IMR-90 (cell line): ENCODE measurements at places on chromosomes 11 and 22. TPM values are rescaled to one million over a fixed set of nuclear protein-coding genes. Genes with fewer than 3 reads are reported as not detected.
A peak's percentile ranks its signal among the peaks of the same experiment; 100 is the strongest.

GRCh38 chr11:57307666-57308270 is 17.0 kb downstream of the TNKS1BP1 start:
- DNase-seq: no peak

DNA sequence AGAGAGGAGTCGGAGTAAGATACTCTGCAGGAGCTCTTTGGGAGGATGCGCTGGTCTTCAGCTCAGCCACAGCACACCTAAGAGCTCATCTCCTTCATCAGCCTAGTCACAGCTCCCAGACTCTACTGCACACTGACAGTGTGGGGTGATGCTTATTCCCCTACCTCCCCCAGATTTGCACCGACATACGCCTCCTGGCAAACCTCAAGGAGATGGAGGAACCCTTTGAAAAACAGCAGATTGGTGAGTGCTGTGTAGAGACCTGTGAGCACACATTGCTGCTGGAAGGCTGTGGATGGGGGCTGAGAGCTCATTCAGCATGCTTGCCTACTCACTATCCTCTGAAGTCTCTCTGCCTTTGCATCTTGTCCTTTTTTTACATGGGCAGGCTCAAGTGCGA is 9.3 kb upstream of the SGSM3 start:
- no peak for DNase-seq

DNA sequence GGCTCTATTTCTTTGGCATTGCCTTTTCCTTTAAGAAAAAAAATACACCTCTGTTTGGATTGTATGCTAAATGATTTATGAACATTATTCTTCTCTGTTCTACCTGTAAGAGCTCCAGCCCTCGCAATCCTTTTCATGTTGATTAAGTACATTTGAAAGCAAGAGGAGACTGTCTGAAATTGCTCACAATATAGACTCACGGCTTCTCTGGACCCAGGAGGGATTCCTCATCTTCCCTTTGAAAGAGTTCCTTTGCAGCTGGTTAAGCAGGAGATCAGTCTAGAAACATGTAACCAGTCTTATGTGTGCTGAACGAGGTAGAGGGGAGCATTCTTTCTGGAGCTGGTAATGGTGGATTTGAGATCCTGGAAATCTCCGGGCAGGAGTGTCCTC is 47.4 kb downstream of the PKNOX2 start:
- no peak for DNase-seq

Gene MMP12
- not detected in 2 replicates for total RNA-seq

GRCh38 chr22:26033586-26033985 is 135.7 kb upstream of the SEZ6L start:
- no peak for DNase-seq

DNA sequence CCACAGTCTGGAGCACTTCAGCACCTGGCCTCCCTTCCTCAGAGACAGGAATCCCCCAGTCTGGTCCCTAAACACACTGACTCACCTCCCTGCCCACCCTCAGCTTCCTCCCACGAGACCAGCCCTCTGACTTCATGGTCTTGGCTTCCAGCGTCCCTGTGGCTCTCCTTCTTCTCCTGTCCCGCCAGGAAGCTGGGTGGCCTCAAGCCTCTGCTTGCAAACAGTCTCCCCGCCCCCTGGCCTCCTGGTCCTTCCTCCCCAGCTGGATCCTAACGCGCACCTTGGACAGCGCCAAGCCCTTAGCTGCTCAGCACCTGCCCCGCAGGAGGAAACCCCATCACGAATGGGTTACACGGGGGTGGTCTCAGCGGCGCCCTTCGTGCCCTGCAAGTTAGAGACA is 4.5 kb downstream of the NCF4 start:
- DNase-seq: no peak

Gene MRGPRE
- not detected in 2 replicates for total RNA-seq

Gene HEPN1
- total RNA-seq: not detected in 2 replicates

- DNase-seq: no peak
Measured at GRCh38 chr22:49199224-49199623, 628.4 kb downstream of the BRD1 start.

DNA sequence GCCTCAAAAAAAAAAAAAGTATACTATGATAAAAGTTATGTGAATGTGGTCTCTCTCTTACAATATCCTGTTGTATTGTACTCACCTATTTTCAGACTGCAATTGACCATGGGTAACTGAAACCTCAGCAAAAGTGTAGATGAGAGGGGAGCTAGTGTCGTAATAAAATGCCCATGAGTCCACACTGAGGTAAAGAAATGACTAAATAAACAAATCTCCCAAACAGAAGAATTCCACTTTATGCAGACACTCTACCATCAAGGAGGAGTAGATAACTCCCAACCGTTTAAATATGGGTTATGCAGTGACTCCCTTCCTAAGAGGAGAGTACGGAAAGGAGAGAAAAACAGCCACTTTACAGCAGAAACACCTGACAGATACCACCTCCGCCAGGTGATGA is 14.6 kb downstream of the GNB1L start:
- no peak for DNase-seq

Gene CHST1
- total RNA-seq: not detected in 2 replicates

Gene OR5B21
- total RNA-seq: not detected in 2 replicates

DNA sequence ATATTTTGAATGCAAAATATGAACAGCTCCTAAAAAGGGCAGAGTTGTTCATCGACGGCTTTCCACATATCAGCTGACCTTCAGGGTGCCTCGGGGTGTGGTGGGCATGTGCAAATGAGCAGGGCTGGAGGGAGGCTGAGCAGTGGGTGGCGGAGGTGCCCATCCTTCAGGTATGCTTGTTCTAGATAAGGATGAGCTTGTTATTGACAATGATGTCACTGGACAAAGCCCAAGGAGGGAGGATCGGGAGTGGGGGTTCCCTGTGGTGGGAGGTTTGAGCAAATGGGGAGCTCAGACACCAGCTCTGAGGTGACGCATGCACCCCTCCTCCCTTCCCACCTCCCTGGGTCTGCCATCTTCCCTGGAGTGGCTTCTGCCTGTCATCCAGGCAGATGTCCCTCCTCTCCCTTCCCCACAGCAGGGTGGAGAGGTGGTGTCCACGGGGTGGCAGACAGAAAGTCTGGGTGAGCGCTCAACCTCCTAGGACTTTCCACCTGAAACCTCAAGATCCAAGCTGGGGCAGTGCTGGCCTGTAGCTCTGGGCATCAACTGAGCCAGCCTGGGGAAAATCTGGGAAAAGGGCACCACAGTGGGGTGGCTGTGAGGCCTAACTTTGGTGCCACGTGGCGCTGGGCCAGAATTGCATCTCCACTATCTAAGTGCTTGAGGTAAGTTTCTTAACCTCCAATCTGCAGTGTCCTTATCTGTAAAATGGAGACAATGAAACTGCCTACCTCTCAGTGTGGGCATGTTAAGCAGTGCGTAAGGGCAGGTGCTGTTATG is 106.3 kb upstream of the THY1 start:
- no peak for DNase-seq

DNA sequence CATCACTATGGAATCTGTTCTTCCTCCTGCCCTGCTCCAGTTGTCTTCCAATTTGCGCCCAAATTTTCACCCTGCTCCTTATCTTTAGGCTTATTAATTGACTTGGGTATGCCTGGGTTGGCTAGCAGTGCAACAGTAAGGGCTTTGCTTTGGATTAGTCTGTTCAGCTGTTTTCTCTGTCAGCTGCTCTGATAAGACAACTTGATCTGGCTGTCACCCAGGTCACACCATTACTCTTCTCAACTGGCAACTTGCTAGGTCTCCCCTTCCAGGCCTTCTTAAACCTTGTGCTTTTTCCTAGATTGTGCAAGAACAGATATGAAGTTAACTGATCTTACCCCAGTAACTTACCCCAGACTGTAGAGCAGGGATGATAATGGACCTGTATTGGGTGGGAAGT is 357.8 kb upstream of the LARGE1 start:
- DNase-seq: no peak

Gene HPX
- total RNA-seq: 0.36 and 0.56 TPM in 2 replicates

Gene TSSK2
- not detected in 2 replicates for total RNA-seq

Gene NAA40
- total RNA-seq: 8.9 and 15.2 TPM in 2 replicates

GRCh38 chr11:104556606-104557301 is 341.5 kb downstream of the CASP12 start:
- no peak for DNase-seq

DNA sequence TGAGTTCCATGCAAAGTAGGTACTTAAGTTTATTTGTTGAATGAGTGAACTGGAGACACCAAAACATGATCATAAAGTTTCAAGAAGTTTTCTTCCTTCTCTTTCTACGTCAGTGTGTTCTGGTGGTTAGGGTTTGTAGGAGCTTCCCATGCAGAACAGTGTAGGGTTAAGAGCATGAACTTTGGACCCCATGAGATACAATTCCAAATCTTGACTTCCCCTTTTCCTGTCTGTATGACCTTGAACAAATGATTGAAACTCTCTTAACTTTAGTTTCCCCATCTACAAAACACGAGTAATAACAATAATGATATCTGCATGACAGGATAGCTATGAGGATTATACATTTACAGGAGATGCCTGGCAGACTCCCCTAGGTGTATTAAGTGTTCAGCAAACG is 41.0 kb upstream of the TENM4 start:
- DNase-seq: no peak

GRCh38 chr22:37284805-37285355 is 2.6 kb downstream of the CYTH4 start:
- DNase-seq: no peak

- no peak for DNase-seq
Measured at GRCh38 chr11:33387996-33388395, 130.8 kb downstream of the HIPK3 start.

Gene FADS1
- 16.3 and 16.9 TPM in 2 replicates for total RNA-seq

DNA sequence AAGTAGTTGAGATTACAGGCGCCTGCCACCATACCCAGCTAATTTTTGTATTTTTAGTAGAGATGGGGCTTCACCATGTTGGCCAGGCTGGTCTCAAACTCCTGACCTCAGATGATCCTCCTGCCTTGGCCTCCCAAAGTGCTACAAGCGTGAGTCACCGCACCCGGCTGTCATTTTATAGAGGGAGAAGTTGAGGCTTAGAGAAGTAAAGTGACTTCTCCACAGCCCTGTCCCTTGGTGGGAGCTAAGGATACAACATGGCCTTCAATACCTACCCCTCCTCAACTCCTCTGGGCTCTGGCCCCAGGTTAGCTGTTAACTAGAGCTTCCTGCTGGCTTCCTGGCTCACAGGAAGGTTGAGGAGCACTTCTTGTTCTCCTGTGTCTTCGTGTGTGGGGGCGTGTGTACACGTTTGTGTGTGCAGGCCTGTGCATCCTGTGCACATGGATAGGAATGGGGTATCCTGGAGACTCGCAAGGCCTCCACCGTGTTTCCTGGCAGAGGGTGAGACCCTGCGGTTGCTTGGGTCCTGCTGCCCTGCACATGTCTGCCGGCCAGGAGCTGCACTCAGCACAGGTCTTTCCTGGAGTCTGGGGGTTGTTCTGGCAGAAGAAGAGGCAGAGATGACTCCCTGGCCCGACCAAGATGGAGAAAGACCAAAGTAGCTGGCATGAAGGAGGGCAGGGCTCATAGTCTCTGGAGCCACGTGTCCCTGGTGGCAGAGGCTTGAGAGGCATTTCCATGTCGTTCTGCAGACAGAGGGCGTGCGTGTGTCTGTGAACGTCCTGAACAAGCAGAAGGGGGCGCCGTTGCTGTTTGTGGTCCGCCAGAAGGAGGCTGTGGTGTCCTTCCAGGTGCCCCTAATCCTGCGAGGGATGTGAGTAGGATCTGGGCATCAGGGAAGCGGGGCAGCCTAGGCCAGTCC is 2.4 kb downstream of the SIDT2 start:
- DNase-seq: peak; percentile 70

GRCh38 chr22:19232623-19233022 is 54.1 kb upstream of the SLC25A1 start:
- DNase-seq: no peak

DNA sequence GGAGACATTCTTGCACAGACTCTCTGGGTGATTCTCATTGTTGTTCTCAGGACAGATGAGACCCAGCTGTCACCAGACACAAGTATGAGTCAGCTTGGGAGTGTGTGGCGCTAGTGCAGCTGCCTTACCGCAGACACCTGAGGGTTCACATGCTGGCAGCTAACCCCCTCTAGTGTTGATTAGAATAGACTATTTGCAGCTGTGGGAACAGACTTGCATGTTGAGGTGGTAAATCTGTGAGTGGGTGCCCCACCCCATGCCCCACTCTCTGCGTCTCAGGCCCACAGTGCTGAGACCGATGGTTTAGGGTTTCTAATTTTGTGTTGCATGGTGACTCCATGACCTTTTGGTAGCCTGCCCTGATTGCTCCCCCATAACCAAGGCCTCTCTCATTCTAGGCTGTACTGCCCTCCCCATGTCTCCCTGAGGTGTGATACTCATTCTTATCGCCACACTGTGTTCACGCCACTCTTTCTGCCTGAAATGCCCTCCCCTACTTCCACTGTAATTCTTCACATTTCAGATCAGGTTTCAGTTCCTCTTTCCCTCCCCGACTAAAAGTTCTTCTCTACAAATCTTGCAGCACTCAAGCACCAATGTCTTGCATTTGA is 73.7 kb upstream of the KIRREL3 start:
- DNase-seq: peak; percentile 72

- DNase-seq: peak; percentile 25
Measured at GRCh38 chr11:108218455-108218854, 4.0 kb downstream of the NPAT start.

- peak; percentile 12 for DNase-seq
Measured at GRCh38 chr11:119263352-119263940, 53.5 kb downstream of the MCAM start.

GRCh38 chr11:113642090-113642489 is 64.0 kb downstream of the TMPRSS5 start:
- DNase-seq: no peak

Gene PHOX2A
- total RNA-seq: not detected in 2 replicates

GRCh38 chr11:96062134-96062533 is 138.2 kb upstream of the MTMR2 start:
- peak; percentile 51 for DNase-seq

Gene TLCD5
- total RNA-seq: 11.5 and 11.7 TPM in 2 replicates

GRCh38 chr11:69249311-69250185 is 44.4 kb upstream of the MYEOV start:
- DNase-seq: peak; percentile 69

GRCh38 chr11:124882339-124883071 is 15.2 kb downstream of the ROBO4 start:
- no peak for DNase-seq

GRCh38 chr22:49411236-49411635 is 416.4 kb downstream of the BRD1 start:
- no peak for DNase-seq

DNA sequence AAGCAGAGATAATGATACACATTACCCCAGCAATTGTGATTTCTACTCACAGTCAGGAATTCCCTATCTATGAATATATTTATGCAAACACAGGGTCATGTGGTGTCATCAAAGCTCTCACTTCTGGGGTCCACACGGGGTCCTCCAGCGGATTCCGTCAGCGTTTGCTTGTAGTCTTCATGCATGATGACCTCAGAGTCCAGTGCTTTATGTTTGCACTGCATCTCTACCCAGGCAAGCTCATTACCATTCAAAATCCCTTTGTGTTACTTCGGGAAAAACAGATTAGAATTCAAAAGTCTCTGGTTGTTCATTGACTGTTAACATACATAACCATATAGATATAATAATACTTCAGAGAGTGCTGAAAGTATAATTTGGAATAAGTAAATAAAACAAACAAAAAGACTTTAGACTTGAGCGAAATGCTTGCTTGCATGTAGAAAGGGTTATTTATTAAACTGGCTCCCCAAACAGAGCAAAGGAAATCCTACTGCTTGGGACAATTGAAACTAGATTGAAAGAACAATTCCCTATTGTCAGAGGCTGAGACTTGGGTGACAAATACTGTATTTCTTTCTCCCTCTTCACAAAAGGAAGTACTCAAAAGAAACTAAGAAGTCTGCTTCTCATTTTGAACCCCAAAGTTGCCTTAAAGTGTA is 423.1 kb downstream of the ETS1 start:
- DNase-seq: no peak

Gene KCNJ4
- not detected in 2 replicates for total RNA-seq
